EL (cell line): ENCODE measurements at places on chromosomes 7 and 10.

- DNase-seq: no peak
Observed at GRCh38 chr7:100626055-100626454, 13.7 kb downstream of the MOSPD3 start.

- DNase-seq: no peak
Observed at GRCh38 chr7:139054101-139054500, 18.3 kb upstream of the ZC3HAV1L start.

GRCh38 chr10:101771380-101771779, 4.5 kb downstream of the FGF8 start:
- no peak for DNase-seq

DNA sequence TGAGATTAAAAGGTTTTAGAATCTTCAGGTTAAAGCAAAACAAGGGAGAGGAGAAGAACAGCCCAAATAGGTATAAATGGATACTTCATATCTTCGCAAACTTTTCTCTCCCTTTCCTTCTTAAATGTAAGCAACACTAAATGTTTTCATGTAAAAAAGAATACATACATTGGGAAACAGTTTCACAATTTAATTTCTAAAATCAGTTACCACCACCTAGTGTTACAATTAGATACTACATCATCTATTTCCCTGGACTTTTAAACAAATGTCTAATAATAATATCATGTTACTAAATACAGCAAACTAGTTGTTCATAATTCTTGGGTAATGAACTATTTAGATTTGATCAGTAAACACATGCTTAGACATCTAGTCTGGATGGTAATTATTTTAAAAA, 35.8 kb downstream of the MINDY3 start:
- DNase-seq: peak; percentile 20

GRCh38 chr10:51934373-51934772, 235.0 kb upstream of the CSTF2T start:
- DNase-seq: no peak

DNA sequence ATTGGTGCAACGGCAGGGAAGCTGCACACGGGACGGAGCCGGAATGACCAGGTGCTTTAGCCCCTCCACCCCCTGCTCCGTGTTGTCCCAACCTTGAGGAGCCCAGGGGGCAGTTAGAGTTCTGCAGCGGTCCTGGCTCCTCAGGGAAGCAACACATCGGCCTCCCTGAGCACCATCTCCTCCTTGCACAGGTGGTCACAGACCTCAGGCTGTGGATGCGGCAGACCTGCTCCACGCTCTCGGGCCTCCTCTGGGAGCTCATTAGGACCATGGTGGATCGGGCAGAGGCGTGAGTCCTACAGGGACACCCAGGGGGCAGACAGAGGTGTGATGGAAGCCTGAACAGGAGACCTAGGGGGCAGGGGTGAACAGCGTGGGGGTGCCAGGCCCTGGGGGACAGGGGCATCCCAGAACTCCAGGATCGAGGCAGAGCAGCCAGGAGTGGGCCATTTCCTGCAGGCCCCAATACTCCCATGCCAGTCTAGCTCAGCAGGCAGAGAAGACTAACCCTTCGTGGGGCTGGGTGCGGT, 7.3 kb downstream of the ASL start:
- DNase-seq: no peak

DNA sequence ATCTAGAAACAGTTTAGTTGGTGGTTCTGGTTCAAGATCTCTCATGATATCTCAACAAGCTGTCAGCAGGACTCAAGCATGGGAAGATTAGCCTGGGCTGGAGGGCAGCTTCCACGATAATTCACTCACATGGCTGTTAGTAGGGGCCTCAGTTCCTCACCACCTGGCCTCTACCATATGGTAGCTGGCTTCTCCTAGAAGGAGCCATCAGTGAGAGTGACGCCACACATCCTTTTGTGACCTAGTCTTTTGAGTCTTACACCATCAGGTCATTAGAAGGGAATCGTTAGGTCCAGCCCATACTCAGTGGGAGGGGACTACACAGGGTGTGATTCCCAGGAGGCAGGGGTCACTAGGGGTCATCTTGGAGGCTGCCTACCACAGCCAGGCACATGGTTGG, 239.3 kb upstream of the PLPP4 start:
- DNase-seq: no peak

GRCh38 chr10:49309691-49310411, 10.9 kb downstream of the C10orf71 start:
- DNase-seq: no peak

GRCh38 chr7:142131439-142132185, 20.1 kb downstream of the MGAM2 start:
- DNase-seq: no peak
